ENCODE measurements at places on chromosomes 5 and 9.

GRCh38 chr9:99964336-99964735 lies 57.9 kb downstream of the STX17 start:
- H3K27ac ChIP-seq: no peak overlapping the region
- H3K27me3 ChIP-seq: no peaks in the 10 kb centered on the region
- no peak overlapping the region for H3K4me3 ChIP-seq
- DNase-seq: no peak
- no peaks in the 10 kb centered on the region for H3K4me1 ChIP-seq

DNA sequence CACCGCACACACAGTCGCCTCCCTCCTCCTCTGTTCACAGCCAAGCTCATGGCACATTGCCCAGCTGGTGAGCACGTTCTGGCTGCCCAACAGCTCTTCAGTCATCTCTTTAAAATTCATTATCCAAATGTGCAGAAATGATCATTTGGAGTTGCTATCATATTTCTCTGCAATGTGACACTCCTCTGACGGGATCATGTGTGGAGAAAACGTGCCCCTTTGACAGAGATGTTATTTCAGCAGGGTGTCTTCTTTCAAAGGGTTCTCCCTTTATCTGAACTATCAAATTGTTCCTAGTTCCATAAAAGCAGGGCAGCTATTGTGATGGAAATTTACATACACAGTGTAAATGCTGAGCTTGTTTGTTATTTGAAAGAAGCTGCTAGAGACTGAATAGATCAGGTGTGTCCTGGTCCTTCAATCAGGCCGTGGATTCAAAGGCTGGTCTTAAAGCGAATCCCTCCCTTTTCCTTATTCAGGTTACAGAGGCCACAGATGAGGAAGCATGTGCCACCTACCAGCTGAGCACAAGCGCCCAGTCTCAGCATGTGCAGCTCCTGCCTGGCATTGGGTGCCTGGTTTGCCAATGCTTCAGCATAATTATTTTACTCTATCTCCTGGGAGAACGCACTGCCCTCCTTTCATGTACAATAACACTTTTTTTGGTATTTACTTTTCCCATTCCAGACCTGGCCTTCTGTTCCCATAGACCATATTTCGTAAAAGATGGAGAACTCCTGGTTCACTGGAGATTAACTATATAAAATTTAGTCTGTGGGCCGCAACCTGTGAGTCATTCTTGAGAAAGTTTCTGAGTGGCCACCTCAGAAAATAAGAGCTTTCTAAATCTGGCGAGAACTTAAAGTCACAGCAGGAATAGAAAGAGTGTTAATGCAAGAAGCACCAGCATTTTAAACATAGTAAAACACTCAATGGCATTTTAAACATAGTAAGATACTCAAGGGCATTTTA lies 433.7 kb downstream of the ENC1 start:
- H3K27ac ChIP-seq: no peak overlapping the region
- no peak overlapping the region for H3K4me3 ChIP-seq
- H3K27me3 ChIP-seq: peaks cover 7% of the 10 kb centered on the region
- no peak for DNase-seq

GRCh38 chr5:38758774-38759600 lies 86.8 kb upstream of the OSMR start:
- H3K36me3 ChIP-seq: no peaks in the 10 kb centered on the region
- H3K27me3 ChIP-seq: no peaks in the 10 kb centered on the region
- H3K27ac ChIP-seq: peak overlapping the region; percentile 30
- peak overlapping the region; percentile 55 for H3K4me3 ChIP-seq
- no peak for DNase-seq

GRCh38 chr9:128026773-128027541 lies 40.2 kb downstream of the NAIF1 start:
- H3K36me3 ChIP-seq: no peaks in the 10 kb centered on the region
- H3K4me3 ChIP-seq: no peak overlapping the region
- peaks cover 12% of the 10 kb centered on the region for H3K27me3 ChIP-seq

- no peaks in the 10 kb centered on the region for H3K27me3 ChIP-seq
- DNase-seq: no peak
- H3K4me1 ChIP-seq: no peaks in the 10 kb centered on the region
- no peak overlapping the region for H3K27ac ChIP-seq
Observed at GRCh38 chr5:83538786-83539462, 67.4 kb downstream of the VCAN start.

- peaks cover 10% of the 10 kb centered on the region for H3K36me3 ChIP-seq
- H3K27me3 ChIP-seq: peaks cover 3% of the 10 kb centered on the region
- peak overlapping the region; percentile 79 for H3K27ac ChIP-seq
- no peak for DNase-seq
- no peak overlapping the region for H3K4me3 ChIP-seq
Observed at GRCh38 chr5:80103371-80103770, 68.2 kb downstream of the THBS4 start.

DNA sequence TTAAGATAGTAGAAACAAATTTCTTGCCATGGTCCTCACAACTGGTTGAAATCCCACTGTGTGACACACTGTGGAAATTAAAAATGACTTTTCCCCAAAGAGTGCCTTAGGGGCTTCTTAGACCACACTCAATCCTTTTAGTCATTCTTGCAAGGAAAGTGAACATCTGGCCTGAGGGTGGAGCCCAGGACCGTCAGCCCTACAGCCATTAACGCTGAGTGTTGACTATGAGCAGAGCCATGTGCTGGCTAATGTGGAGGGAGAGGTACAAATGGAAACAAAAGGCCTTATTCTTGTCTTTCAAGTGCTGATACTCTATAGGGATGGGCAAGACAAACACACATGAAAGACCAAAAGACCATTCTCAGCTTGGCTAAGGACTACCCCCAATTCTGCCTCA lies 456.5 kb downstream of the ZSWIM6 start:
- H3K36me3 ChIP-seq: no peaks in the 10 kb centered on the region
- H3K4me1 ChIP-seq: no peaks in the 10 kb centered on the region
- DNase-seq: no peak

DNA sequence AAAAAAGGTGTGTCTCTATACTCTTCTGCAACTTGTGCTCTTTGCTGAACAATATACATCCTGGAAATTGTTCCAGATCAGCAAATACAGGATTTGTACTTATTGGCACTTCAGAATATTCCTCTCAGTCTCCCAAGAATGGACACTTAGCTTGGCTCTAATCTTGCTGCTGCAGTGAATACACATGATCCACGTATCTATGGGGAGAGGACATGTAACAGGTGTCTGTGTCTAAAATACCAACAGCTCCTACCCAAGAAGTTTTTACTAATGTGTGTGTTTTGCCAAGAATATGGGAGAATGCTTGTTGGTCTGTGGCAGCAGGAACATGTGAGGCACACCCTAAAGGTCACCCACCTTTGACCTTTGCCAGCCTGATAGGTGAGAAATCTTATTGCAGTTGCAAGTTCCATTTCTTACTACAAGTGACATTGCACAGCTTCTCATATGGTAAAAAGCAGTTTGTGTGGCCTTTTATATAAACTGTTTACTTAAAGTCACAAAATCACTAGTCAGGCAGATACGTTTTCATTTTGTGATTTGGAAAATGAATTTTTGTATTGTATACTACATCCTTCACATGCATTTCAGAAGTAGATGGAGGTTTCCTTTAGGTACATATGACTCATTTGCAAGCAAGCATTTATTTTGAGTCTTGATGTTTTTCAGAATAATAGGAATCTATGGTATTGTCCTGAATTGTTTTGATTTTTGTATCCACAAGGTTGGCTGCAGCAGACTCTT lies 35.8 kb downstream of the PHF2 start:
- no peak overlapping the region for H3K4me3 ChIP-seq
- H3K27me3 ChIP-seq: peaks cover 9% of the 10 kb centered on the region
- H3K27ac ChIP-seq: no peak overlapping the region
- peaks cover 32% of the 10 kb centered on the region for H3K36me3 ChIP-seq

GRCh38 chr9:14423815-14424261 lies 109.9 kb upstream of the NFIB start:
- H3K36me3 ChIP-seq: no peaks in the 10 kb centered on the region
- H3K4me3 ChIP-seq: no peak overlapping the region
- peak overlapping the region; percentile 77 for H3K27ac ChIP-seq

DNA sequence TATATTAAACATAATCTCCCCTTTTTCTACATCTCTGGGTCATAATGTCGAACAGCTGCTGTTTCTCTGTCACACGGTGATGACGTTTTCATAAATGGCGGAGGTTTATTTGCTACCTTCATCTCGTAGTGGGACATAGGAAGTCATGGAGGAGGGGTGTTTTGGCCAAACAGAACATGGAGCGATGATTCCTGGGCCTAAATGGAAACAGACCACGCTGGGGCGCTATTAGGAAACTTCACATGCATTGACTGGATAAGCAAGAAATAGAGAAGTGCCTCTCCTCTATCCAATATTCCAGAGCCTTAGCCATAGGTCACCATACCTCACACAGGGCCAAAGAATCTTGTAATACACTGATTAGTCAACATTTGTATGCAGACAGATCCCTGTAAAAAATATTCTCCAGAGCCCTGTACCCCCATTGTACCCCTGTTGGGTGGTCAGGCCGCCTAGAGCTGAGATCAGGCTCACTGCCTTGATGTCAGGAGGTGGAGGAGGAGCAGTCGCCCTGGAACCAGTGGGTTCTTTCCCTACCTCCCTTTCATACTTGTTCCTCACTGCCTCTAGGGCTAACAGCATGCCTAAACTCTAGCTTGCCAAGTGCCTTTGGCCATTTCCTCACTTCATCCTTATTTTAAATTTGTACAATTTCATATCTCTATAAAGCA lies 77.8 kb upstream of the SPIN1 start:
- DNase-seq: no peak
- H3K4me3 ChIP-seq: no peak overlapping the region
- H3K27me3 ChIP-seq: peaks cover 7% of the 10 kb centered on the region
- H3K4me1 ChIP-seq: peaks cover 29% of the 10 kb centered on the region

GRCh38 chr5:14231890-14232289 lies 88.7 kb downstream of the TRIO start:
- H3K27me3 ChIP-seq: no peaks in the 10 kb centered on the region

DNA sequence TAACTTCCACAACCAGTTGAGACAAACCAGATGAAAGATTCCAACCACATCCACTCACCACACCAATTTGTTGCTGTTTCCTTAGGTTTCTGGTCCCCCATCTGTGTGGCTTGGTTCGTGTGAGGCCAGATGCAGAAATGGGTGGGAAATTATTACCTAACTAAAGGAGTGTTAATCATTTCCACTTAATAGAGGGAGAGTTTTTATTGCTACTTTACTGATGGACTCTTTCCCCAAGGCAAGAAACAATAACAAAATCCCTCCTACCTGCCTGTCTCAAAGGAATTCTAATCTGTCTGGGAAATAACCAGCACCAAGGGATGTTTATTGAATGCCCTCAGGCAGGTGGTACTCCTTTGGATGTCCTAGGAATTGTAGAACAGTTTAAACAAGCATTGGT lies 76.3 kb downstream of the TMEM167A start:
- peak overlapping the region; percentile 40 for H3K27ac ChIP-seq
- H3K27me3 ChIP-seq: peaks cover 4% of the 10 kb centered on the region
- peaks cover 40% of the 10 kb centered on the region for H3K4me1 ChIP-seq
- DNase-seq: no peak
- no peaks in the 10 kb centered on the region for H3K36me3 ChIP-seq

DNA sequence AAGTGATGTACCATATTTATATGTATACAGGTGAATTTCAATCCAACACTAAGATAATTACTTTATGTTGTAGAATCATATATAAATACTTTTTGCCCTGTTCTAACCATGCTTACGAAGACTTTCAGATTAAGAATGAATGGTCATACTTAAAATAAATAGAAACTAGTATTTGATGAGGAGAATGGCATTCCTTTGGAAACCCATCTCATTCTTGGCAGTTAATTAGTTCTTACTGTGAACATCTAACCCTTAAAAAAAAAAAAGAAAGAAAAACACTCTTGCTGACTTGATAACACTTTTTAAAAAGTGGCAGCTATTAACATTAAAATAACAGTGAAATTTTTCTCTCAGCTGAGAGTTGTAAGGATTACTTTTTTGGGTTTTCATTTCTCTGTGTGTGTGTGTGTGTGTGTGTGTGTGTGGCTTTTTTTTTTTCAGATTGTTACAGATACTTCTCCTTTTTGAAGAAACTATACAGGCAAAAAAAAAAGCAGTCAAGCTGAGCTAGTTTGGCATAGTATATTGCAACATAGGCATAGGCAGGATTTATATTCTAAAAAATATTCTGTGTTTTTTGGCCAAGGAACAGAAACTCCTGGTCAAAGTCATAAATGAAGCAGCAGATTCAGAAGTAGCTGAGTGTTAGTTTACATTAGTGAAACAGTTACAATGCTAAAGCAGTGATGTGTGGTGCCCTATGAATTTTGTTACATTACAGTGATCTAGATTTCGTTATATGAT lies 163.5 kb downstream of the CD180 start:
- H3K4me1 ChIP-seq: peaks cover 69% of the 10 kb centered on the region
- H3K4me3 ChIP-seq: no peak overlapping the region
- H3K36me3 ChIP-seq: peaks cover 2% of the 10 kb centered on the region
- H3K27ac ChIP-seq: peak overlapping the region; percentile 55
- H3K27me3 ChIP-seq: peaks cover 7% of the 10 kb centered on the region
- DNase-seq: no peak

- no peak overlapping the region for H3K4me3 ChIP-seq
- H3K4me1 ChIP-seq: peaks cover 12% of the 10 kb centered on the region
Observed at GRCh38 chr9:124197177-124198095, 60.3 kb upstream of the NEK6 start.

DNA sequence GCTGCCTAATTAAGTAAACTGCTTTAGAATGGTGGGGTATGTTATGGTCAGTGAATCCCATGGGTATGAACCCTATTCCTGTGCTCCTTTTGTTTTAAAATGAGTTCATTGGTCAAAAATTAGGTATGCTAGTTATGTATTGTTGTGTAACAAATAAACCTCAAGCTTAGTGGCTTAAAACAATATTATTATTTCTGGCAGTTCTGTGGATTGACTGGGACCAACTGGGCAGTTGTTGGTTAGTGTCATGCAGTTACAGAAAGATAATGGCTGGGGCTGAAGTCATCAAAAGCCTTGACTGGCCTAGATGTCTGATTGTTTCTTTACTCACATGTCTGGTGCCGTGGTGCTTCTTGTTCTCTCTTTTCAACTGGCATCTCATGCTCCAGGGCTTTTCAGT lies 8.9 kb upstream of the PTAR1 start:
- H3K4me3 ChIP-seq: no peak overlapping the region
- H3K4me1 ChIP-seq: peaks cover 5% of the 10 kb centered on the region
- DNase-seq: no peak
- no peak overlapping the region for H3K27ac ChIP-seq
- H3K27me3 ChIP-seq: peaks cover 7% of the 10 kb centered on the region

GRCh38 chr5:10630126-10630525 lies 66.3 kb downstream of the ANKRD33B start:
- no peak for DNase-seq
- H3K4me1 ChIP-seq: peaks cover 38% of the 10 kb centered on the region
- no peaks in the 10 kb centered on the region for H3K36me3 ChIP-seq
- H3K4me3 ChIP-seq: no peak overlapping the region
- peaks cover 33% of the 10 kb centered on the region for H3K27me3 ChIP-seq

GRCh38 chr9:16257604-16258003 lies 612.9 kb downstream of the BNC2 start:
- H3K27ac ChIP-seq: no peak overlapping the region
- no peak overlapping the region for H3K4me3 ChIP-seq
- peaks cover 46% of the 10 kb centered on the region for H3K4me1 ChIP-seq
- H3K27me3 ChIP-seq: peaks cover 5% of the 10 kb centered on the region

DNA sequence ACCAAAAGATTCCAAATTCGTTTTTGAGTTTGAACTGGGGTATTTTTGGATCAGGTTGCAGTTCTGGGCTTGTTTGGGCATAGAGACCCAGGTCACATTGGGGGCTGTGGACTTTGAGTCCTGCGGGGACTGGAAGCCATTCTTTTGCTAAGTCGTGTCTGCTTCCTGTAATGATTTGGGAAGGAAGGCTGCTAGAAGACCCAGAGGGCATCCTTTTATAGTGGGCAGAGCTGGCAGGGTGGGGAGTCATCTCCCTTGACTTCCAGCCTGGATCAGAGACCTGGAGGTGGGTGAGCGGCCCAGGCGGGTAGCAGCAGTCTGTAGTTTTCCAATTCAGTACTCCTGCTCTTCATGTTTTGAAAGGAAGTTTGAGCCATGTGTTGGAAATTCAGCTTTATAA lies 11.3 kb downstream of the ZNF618 start:
- H3K36me3 ChIP-seq: peaks cover 56% of the 10 kb centered on the region
- no peaks in the 10 kb centered on the region for H3K27me3 ChIP-seq
- DNase-seq: no peak

Measured in nephron progenitor cell (in vitro differentiated cells).